ENCODE measurements at places on chromosomes 1 and 21.
A peak's percentile ranks its signal among the peaks of the same experiment; 100 is the strongest.

- no peak for DNase-seq
Observed at GRCh38 chr1:229908689-229909088, 158.3 kb upstream of the GALNT2 start.

GRCh38 chr1:84000954-84001495, 2.1 kb upstream of the TTLL7 start:
- DNase-seq = no peak

- DNase-seq = no peak
Observed at GRCh38 chr1:187433598-187433997, 604.8 kb downstream of the PLA2G4A start.

GRCh38 chr1:190477762-190478148, at the start of gene BRINP3:
Gene BRINP3, minus strand, starts transcription at chr1:190477864.
- DNase-seq = no peak

GRCh38 chr1:50343323-50343722, 79.9 kb downstream of the DMRTA2 start:
- DNase-seq = no peak

GRCh38 chr1:170623171-170623570, 40.8 kb upstream of the PRRX1 start:
- no peak for DNase-seq

GRCh38 chr1:23906731-23907130, 6.4 kb downstream of the CNR2 start:
- DNase-seq = no peak

DNA sequence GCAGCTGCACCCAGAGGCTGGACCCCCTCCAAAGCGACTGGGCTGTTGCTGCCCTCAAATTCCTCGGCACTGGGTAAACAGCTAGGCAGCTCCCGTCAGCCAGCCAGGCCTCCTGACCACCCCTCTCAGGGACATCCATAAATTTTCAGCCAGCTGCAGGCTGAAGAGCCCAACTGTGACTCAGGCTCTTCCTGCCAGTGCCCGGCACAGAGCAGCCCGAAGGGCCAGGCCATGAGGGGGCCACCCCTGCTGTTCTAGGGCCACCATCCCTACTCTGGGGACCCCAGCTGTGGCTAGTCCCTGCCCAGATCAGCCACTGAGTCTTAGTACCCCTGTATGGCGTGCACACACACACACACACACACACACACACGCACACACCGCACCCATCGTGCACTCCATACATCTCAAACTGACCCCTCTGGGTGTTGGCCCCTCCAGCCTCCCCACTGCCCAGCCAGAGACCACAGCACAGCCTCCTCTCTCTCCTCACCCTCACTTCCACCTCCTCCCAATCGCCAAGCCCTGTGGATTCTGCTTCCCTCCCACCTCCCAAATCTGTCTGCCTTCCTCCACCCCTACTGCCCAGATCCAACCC, 6.2 kb upstream of the LAPTM5 start:
- no peak for DNase-seq

DNA sequence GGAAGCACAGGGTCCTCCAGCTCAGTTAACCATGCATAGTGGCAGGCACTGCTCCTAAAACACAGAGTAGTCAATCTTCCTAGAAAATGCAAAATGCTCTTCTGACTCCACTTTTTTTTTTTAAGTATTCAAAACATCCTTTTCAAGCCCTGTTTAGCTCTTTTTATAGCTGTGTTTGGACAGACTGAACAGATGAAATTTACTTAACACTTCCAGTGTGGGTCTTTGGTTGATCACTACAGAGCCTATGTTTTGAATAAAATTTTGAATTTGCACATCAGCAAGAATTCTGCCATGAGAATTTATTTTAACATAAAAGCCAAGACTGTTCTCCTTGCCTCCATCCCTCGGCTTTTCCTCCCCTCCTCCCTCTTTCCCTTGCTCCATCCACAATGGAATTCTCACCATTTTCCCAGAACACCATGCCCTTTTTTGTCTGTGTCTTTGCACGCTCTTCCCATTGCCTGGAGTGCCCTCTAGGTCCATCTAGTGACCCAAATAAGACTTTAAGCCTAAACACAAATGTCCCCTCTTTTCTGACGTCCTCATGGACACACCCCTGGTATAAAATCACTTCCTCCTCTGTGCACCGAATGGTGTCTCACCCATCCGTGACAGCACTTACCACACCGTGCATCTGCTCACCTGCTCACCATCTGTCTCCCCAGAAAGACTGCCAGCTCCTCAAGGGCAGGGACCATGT, 24.0 kb upstream of the CPT2 start:
- no peak for DNase-seq

DNA sequence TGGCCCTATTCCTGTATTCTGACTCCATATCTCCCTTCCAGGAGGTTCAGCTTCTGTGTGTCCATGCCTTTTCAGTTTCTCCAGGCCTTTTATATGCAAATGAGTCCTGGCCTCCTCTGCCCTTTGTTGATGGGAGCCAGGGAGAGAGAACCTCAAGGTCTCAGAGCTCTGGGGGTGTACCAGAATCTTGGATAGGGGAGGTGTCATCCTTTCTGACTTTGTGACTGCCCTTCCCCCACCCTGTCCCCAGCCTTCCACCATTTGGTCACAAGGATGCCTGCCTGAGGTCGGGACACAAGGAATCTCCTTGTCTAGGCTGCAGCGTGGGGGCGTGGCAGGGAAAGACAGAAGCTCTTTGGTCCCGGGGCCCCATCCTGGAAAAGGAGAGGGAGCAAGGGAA, 18.6 kb downstream of the LURAP1 start:
- no peak for DNase-seq

DNA sequence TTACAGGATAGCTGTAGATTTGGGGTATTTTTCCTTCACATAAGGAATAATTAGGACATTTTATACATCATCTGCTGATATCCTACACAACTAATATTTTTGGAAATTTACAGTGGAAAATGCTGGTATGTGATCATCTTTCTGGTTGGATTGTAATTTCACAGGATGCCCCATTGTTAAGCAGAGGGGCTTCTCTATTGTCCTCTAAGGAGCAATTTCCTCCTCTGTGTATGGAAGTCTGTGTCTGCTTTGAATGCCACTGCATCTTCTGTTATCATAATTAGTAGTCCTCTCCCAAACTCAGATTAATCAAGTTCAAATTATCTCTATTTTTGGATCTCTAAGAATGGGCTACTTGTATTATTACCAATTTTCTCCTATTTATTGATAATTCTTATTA, 988.1 kb upstream of the B3GALT2 start:
- no peak for DNase-seq

- DNase-seq = no peak
Observed at GRCh38 chr21:34511181-34511580, 829 bp downstream of the KCNE1 start.

DNA sequence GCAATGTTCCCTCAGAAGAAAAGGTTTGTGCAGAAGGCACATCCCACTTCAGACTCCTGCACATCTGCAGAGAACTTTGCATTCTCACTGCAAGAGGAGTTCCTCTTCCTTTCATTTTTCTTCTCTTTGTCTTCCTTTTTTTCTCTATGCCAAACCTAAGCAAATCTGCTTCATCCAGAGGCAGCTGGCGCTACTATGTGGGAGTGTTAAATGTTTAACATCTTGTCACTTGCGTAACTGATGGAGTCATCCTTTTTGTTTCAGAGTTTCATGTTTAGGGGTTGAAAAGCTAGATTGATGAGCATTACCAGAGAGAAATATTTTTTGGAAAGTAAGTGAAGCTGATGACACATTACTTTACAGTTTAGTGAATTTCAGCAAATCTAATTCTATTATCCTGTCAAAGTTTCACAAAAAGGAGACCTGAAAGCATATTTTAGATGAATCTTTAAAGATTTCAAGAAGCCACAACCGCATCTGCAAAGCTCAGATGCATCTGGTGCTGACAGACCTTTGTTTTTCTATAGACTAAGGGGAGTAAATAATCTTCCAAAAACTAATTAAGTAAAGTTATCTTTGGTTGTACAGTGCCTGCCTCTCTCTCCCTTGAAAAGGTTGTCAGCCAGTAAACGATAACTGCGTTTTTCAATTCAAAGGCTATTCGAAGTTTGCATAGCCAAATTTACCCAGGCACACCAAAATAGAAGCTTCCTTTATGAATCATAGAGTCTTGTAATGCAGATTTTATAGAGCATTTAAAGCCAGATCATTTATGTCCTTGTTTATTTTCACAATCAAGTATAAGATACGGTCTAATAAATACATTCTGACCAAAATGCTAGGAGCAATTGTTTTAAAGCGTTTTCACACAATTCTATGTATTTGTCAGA, 1.2 kb upstream of the LRRC53 start:
- DNase-seq = no peak

GRCh38 chr1:231050395-231050794, 10.3 kb upstream of the FAM89A start:
- DNase-seq = no peak

GRCh38 chr1:163538667-163539066, 216.9 kb downstream of the NUF2 start:
- DNase-seq = no peak

- no peak for DNase-seq
Observed at GRCh38 chr1:180930687-180931086, 18.0 kb downstream of the KIAA1614 start.

- DNase-seq = no peak
Observed at GRCh38 chr21:24097181-24097580, 1510.1 kb downstream of the MRPL39 start.

DNA sequence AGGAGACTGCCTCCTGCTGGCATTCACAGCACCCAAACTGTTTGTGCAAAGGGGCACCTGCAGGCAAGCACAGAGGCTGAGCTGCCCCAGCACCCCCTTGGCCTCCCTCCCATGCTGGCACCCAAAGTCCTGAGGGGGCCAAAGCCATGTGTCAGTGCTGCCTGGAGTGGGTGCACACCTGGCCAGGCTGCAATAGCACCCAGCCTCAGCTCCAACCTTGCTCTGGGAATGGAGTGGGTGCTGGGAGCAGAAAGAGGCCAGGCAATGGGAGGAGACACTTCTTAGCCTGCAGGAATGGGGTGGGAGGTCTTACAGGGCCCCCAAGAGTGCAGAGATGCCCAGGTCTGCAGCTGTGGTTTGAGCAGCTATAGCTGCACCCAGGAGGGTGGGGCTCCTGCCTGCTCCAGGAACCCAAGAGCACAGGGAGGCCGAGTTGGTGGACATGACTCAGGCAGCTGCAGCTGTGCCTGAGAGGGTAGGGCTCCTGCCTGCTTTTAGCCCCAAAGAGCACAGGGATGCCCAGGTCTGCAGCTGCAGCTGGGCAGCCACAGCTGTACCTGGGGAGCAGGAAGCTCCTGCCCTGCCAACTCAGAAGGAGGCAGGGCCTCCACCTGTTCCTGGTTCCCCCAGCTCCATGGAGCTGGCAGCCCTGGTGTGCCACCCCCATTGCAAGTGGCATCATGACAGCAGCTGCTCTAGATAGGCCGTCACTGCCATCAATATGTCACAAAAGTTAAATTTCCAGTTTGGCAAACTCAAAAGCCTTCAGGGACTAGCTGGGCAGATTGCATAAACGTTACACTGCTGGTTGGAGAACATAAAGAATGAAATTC, 5.3 kb upstream of the CHD1L start:
- no peak for DNase-seq

DNA sequence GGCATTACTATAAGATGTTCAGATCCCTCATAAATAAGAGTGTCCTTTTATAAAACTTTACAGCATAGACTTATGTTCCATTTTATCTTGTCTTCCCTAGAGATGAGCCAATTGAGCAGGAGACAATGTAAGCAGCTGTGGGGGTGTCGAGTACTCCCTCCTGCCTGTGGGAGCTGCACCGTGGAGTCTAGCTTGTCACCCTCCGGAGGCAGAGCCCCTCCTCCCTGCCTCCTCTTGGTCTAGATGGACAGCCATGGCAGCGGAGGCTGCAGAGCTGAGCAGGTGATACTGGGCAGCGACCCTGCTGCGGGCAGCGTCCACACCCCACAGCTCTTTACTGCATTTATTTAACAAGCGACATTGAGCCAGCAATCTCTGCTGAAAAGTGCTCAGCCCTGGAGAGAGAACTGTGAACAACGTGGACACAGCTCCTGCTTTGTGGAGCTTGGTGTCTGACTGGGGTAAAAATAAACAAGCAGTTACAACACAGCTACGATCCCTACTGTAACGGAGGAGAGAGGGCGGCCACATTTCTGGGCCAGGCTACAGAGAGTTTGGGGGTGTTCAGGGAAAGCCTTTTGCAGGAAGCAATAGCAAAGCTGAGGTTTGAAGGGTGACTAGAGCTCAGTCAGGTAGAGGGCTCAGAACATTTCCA, 12.8 kb upstream of the KIF21B start:
- DNase-seq = no peak

- DNase-seq = no peak
Observed at GRCh38 chr1:219049501-219049900, 124.2 kb upstream of the LYPLAL1 start.

- DNase-seq = no peak
Observed at GRCh38 chr1:77399250-77400086, 117.6 kb downstream of the AK5 start.

GRCh38 chr1:153646672-153647345, 11.7 kb upstream of the SNAPIN start:
- DNase-seq = no peak

DNA sequence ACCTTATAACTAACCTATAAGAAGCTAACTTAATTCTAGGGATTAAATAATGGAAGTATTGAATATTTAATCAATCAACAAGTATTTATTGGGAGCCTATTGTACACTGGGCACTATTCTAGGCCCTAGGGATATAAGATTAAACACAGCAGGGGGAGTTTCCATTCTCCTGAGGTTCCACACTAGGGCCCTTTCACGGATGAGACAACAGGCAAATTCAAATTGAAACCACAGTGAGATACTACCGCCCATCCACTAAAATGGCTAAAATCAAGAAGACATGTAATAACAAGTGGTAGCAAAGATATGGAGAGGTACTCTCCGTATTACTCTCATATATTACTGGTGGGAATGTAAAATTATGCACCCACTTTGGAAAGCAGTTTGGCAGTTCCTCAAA, 674.4 kb downstream of the KIF26B start:
- DNase-seq = no peak

- DNase-seq = no peak
Observed at GRCh38 chr1:204979891-204980649, 62.9 kb upstream of the CNTN2 start.

- peak; percentile 20 for DNase-seq
Observed at GRCh38 chr1:5975133-5975880, 16.9 kb downstream of the NPHP4 start.

GRCh38 chr1:209370241-209370995, 213.1 kb upstream of the CAMK1G start:
- DNase-seq = no peak

DNA sequence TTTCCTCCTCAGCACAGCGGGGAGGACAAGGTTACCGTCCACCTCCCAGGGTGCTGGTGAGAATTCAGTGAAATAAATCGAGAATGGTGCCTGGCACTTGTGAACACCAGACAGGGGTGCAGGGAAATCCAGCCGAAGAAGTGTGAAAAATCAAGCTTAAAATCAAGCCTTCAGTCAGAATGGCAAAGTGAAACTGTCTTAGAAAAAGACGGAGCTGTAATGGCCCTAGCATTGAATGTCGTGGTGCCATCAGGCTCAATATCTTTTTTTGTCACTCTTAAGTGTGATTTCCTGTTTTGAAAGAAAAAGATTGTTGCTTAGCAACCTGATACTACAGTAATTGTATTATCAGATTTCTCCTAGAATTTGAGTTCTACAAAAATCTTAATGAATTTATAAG, 22.1 kb downstream of the EDARADD start:
- DNase-seq = no peak

All from activated CD4-positive, alpha-beta T cell treated with anti-CD3 and anti-CD28 coated beads for 24 hours (primary cell).